ENCODE measurements at places on chromosomes 16 and 17.
A peak's percentile ranks its signal among the peaks of the same experiment; 100 is the strongest.

GRCh38 chr17:71325117-71325516 is 795.7 kb upstream of the SOX9 start:
- no peak for DNase-seq

- peak; percentile 57 for DNase-seq
Measured at GRCh38 chr17:14299280-14300141, 1.4 kb upstream of the HS3ST3B1 start.

GRCh38 chr16:1899641-1900451 is 18.4 kb downstream of the HS3ST6 start:
- DNase-seq, result no peak

GRCh38 chr16:85090181-85090580 is 22.1 kb downstream of the CIBAR2 start:
- peak; percentile 40 for DNase-seq

- no peak for DNase-seq
Measured at GRCh38 chr17:64332502-64332901, 58.2 kb downstream of the PECAM1 start.

GRCh38 chr17:6474906-6475305 is 30.7 kb downstream of the PIMREG start:
- no peak for DNase-seq

DNA sequence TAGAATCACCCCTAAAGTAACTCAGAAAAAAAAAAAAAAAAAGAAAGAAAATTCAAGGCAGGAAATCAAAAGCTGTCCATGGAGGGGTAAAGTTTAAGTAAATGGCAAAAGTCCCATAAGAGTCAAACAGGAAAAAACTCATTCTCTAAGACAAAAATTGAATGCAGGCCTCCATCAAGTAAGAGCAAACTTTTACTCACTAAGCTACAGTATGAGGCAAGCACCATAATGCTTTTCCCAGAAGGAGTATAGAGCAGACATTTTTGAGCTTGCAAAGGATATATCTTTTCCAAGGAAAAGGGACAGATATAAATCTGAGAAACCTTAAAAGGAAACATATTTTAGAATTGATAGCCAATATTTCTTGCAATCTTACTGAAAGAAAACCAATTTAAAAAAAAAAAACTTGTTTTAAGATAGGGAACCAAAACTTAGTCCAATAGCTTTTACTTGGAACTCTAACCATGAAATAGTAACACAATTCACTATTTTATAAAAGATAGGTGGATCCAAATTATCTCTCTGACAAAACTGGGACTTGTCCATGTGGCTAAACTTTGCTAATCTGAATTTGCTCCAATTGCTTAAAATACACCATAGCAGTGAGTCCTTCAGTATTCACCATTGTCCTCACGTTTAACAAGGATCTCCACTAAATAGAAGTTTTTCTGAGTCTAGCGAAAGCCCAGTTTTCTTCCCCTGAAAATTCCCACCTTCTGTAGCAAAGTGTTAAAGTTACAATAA is 99.8 kb downstream of the CDH11 start:
- no peak for DNase-seq

- DNase-seq, result no peak
Measured at GRCh38 chr17:76367642-76368041, 13.9 kb upstream of the PRPSAP1 start.

- DNase-seq, result no peak
Measured at GRCh38 chr16:50696575-50697420, 3.4 kb downstream of the NOD2 start.

DNA sequence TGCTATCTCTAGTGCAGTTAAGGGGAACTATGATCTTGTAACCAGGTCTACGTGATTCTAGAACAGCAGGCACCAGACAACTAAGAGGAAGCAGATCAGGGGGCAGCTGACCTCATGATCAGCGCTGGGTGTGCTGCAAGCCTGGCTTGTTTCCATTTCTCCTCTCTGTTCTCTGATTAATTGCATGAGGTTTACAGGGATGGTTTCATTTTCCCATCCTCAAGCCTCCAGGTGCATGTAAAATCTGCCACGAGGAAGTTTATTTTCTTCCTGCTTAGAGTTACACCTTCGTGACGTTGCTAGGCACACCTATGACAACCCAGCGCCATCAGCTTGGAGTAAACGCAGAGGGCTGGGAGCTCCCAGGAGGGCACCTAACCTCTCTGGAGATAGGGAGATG is 4.3 kb upstream of the NUPR1 start:
- no peak for DNase-seq

DNA sequence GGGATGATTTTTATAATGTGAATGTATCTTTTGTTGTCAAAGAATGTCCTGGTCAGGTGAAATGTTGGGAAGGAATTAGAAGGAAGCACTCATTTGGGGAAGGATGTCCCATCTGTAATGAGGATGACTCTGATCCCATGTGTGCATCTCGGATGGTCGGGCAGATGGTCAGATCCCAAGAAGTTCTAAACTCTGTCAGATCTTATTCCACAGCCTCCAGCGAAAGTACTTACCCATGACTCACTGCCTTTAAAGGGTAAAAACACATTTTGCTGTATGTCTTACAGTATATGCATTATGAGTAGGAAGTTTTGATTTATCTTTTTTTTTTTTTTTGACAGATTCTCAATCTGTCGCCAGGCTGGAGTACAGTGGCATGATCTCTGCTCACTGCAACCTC is 548 bp upstream of the KRTAP4-11 start:
- no peak for DNase-seq

DNA sequence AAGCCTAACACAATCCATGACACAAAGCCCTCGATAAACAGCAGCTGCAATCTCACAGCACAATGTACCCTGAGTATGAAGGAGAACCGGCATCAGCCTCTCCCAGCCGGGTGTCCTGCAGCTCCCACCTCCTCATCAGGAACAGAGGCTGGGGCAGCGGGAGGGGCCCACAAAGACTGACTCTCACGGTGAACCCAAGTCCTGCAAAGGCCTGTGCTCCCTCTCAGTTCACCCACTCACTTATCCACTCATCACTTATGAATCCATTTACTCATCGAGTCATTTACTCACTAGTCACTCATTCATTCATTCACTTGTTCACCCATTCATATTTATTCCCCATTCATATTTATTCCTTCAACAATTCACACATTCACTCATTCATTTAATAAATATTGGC is 11.6 kb downstream of the ZNF423 start:
- no peak for DNase-seq

- DNase-seq, result no peak
Measured at GRCh38 chr17:6170349-6170748, 100.2 kb downstream of the WSCD1 start.

DNA sequence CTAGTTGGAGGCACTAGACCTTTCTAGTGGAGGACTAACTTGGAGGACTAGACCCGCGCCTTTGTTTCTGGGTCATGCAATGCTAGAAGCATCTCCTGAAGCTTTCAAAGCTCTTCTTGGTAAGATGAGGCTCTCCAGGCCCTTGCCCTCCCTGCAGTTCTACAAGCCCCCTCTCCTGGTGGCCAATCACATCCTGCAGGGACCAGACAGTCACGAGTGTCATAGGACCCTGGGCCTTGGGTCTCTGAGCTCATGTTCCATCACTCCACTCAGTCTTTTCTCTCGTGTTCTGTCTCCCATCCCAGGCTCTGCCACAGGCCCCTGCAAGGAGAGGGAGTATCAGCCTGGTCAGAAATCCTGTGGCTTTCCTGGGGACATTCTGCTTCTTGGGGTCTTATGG is 119.6 kb downstream of the CYLD start:
- DNase-seq, result no peak

DNA sequence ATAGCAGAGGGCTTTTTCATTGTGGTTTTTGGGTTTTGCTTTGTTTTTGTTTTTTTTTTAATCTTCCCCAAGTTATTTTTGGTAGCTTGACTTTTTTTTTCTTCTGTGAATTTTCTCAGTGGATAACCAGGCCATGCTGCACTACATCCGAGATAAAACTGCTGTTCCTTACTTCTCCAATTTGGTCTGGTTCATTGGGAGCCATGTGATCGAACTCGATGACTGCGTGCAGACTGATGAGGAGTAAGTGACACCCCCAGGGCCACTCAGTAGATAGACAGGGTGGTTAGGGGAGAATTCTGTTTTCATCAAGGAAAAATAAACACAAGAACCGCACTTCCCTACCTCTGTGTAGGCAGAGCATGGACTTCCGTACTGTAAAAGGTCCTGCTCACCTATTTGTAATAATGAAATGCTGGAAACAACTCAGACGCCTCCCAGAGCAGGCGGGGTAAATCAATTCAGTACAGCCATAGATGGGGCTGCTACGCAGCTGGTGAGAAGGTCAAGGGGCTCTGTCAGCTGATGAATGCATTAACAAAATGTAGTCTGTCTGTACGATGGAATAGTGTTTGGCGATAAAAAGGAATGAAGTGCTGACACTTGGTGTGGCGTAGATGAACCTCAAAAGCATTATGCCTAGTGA is 28.6 kb downstream of the CLEC16A start:
- no peak for DNase-seq

DNA sequence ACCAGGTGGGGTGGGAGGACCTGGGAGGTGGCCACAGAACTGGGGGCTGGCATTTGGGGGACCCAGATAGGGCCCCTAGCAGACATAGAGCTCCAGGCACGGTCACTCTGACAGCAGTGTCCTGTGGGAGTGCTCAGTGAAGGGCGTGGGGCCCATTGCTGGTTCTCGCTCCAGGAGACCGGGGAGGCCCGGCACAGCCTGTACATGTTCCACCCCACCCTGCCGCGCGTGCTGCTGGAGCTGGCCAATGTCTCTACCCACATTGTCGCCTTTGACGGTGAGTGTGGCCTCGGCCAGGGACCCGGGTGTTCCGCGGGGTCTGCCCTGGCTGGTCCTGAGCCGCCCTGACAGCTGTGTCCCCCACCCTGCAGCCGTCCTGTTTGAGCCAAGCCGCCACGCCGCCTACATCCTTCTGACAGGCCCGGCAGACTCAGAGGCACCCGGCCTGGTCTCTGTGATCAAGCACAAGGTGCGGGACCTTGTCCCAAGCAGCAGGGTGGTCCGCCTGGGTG is 11.2 kb downstream of the RGS11 start:
- no peak for DNase-seq

- DNase-seq, result no peak
Measured at GRCh38 chr16:87674419-87674818, 72.1 kb downstream of the JPH3 start.

DNA sequence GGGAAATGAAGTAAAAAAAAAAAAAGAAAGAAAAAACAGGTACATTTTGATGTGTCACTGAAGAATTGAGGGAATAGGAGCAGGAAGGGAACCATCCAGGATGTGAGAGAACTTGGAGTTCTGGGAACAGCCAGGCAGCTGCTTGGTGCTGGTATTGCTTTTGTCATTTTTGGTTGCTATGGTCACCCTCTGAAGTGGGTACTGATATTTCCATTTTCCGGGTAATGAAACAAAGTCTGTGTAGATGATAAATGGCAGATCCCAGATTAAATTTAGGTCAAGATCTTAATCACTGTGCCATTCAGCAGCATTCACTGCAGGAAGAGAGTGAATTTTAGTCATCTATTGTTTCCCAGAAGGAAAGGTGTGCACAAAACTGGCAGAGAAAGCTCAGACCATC is 93.6 kb downstream of the ABCA8 start:
- DNase-seq, result no peak

- peak; percentile 63 for DNase-seq
Measured at GRCh38 chr16:57653936-57654335, 14.2 kb upstream of the ADGRG3 start.

GRCh38 chr16:21276090-21276489 is 2.0 kb downstream of the CRYM start:
- no peak for DNase-seq

DNA sequence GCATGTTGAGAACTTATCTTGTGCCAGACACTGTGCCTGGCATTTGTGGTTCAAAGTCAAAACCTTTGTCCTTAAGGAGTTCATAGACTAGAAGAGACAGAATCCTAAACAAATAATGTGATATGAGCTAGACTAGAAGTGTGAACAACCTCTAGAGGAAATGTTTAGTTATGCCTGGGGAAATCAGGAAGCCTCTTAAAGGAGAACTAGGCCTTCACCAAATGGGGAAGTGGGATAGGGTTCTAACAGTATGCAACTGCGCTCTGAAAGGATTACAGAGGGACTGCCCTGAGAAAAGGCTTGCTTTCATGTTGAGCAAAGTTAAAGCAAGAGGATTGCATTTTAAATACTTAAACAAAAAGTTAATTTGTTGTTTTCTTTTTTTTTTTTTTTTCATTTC is 4.9 kb downstream of the RUNDC1 start:
- no peak for DNase-seq

DNA sequence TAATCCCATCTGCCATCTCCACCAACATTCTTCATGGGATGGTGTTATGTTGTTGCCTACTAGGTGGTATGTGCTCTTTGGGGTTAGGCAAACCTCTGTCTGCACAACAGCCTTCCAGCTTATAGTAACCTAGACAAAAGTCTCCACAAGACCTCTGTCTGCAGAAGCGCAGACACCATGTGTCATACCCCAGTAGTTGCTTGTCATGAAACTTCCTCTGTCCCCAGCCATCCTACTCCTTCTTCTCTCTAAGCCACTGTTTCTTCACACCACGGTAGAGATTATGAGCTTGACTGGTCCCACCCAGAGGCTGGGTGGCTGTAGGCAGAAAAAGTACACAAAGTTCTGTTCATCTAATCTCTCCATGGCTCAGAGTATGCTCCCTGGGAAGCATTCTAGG is 100.3 kb downstream of the MAF start:
- DNase-seq, result no peak

GRCh38 chr17:8158267-8159031 is 4.3 kb downstream of the VAMP2 start:
- DNase-seq, result peak; percentile 96

- DNase-seq, result no peak
Measured at GRCh38 chr17:54694287-54694887, 206.3 kb upstream of the TOM1L1 start.

GRCh38 chr17:50596191-50597037 is 35.9 kb downstream of the CACNA1G start:
- peak; percentile 71 for DNase-seq

DNA sequence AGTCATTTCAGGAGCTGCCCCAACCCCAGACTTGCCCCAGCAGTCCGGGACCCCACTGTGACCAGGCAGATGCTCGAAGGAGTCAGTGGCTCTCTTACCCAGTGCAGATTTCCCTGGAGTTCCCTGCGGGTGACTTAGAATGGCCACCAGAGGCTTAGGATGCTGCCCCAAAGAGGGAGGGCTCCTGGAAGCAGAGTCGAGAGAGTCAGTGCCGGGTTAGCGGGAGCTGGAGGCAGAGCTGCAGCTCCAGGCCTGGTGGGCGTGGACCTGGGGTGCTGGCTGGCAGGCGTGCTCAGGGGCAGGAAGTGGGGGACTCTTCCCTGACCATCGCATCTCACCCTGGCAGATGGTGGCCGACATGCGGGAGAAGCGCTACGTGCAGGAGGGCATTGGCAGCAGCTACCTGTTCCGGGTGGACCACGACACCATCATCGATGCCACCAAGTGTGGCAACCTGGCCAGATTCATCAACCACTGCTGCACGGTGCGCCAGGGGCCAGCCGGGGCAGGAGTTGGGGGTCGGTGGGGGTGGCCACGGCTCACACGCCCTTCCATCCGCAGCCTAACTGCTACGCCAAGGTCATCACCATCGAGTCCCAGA is 1.6 kb upstream of the HSD3B7 start:
- no peak for DNase-seq
